ENCODE measurements at places on chromosomes 1 and 21.

GRCh38 chr1:44590475-44590874 lies 83.8 kb downstream of the TMEM53 start:
- no peak for DNase-seq

GRCh38 chr1:188169971-188170370 lies 1341.2 kb downstream of the PLA2G4A start:
- no peak for DNase-seq

- peak; percentile 59 for DNase-seq
Measured at GRCh38 chr21:25385911-25386474, 221.3 kb downstream of the MRPL39 start.

DNA sequence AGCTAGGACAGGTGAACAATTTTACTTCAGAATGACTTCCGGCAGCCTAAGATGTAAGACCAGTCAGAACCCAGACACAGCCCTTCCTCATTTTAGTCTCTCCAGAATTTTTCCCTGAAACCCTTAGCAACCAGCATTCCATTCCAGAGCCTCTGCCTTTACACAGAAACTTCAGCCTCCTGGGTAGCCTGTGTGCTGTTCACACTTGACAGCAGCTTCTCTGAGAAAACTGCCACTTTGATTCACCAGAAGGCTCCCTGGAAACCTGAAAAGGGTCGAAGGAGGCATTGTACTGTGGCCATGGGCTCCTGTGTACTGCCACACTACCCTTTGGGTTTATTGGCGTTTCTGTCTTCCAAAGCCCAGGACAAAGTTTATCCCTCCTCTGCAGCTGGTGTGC lies 17.4 kb downstream of the HYI start:
- DNase-seq = no peak

All from NCI-H1105 (cell line).